ENCODE measurements at places on chromosomes 5 and 9. TPM values are rescaled to one million over a fixed set of nuclear protein-coding genes. Genes with fewer than 3 reads are reported as not detected.

Gene CCNO
- total RNA-seq = not detected

Gene ADAMTS12
- not detected for total RNA-seq

Gene LIX1
- not detected for total RNA-seq

Gene PDE6A
- not detected for total RNA-seq

Gene RELL2
- 24.8 TPM for total RNA-seq

Gene CSF2
- total RNA-seq = 393 TPM

Gene GFPT2
- total RNA-seq = 1.9 TPM

Gene NUTM2G
- not detected for total RNA-seq

Gene HMCN2
- total RNA-seq = not detected

Gene TMCO6
- total RNA-seq = 23.9 TPM

Gene PAIP1
- 57.2 TPM for total RNA-seq

Gene TRAPPC13
- 25.2 TPM for total RNA-seq

Gene GARNL3
- 3.5 TPM for total RNA-seq

DNA sequence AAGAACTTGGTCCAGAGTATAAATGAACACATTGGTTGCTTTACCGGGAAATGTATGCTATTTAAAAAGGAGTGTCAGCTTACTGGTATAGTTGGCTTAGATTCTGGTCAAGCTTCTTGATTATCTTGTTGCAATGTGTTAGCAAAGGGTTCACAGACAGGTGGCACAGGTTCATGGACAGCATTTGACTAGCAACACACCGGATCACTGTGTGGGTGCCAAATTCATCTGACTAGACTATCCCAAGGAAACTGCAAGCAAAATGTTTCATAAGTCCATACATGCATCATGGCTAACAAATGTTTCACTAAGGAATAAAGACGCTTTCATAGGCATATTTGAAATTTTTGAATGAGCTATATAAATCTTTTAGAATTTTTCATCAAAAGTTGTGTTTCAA is 274.1 kb downstream of the PLK2 start:
- DNase-seq = no peak

DNA sequence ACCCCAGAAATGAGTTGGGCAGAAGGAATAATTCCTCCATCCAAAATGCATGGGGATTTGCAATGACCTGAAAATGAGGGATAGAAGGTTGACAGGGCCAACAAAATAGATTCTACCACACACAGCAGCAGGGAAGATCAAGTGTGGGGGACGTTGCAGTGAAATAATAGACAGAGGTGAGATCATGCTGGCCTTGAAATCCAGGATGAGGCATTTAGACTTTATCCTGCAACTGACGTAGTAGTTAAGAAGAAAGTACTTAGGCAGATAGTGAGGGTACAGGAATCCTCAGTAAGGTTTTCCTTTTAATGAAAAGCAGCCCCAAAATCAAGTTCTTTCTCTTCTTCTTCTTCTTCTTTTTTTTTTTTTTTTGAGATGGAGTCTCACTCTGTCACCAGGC is 31.6 kb upstream of the TGFBR1 start:
- DNase-seq = no peak

DNA sequence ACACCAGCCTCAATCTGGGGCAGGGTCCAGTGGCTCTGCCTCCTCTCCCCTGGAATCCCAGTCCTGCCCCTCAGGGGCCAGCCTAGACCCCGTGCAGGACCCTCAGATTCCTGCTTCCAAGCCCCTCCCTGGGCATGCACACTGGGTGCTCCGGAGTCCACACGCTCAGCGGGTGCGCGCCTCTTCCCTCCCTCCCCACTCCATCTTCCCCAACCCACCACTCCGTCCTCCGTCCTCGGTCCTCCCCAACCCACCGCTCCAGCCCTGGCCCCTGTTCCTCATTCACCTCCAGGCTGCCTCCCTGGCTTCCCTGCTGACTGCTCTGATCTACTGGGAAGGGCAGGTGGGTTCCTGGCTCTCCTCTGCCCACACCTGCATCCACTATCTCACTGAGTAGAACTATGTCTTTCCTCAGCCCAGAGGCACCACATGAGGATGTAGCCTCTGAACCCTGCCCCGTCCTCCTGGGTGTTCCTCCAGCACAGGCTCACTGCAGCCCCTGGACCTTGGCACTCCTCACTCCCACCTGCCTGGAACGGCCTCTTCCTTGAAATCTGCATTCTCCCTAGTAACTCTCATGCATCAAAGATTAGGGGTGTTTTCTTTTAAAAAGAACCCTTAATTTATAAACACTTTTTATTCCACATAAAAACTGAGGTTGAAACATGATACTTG is 92.8 kb downstream of the CAMSAP1 start:
- DNase-seq = no peak

DNA sequence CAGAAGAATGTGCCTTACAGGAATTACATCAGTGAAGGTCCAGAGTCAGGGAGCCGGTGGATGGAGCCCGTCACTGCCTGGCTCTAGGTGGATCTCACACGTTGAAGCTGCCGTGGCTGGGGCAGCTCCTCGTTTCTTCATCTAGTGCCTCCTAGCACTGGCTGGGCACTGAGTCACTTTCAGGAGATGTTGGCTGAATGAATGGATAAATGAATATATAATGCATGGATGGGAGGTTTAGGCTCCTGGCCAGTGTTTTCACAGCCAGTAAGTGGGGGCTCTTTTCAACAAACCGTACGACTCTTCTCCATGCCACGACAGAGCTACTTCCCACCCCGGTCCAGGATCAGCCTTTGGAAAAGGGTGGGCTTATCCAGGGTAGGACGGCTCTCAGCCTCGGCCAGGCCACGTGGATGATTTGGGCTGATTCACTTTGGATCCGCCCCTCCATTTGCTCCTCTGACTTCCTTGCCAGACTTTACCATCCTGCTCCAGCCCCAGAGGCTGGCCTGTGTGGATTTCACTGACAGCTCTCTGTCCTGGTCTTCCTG is 1.3 kb upstream of the SH3PXD2B start:
- no peak for DNase-seq

DNA sequence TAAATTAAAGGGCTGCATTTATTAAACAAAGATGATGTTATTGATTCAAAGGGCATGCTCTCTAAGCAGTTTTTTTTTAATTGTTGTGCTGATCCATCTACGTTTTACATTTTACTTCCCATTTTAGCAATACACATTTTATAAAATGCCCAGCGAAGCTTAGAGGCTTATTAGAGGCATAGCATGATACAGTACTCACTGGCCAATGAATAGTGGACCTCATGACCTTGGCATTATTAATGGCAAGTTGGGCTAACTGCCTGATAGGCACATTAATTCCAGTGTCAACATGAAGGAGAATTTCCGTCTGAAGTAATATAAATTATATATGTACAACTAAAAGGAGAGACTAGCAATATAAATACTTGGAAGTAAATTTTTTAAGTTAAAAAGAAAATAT is 837.2 kb downstream of the EFNA5 start:
- no peak for DNase-seq

- DNase-seq = no peak
Observed at GRCh38 chr5:104429911-104430310, 867.3 kb upstream of the NUDT12 start.

DNA sequence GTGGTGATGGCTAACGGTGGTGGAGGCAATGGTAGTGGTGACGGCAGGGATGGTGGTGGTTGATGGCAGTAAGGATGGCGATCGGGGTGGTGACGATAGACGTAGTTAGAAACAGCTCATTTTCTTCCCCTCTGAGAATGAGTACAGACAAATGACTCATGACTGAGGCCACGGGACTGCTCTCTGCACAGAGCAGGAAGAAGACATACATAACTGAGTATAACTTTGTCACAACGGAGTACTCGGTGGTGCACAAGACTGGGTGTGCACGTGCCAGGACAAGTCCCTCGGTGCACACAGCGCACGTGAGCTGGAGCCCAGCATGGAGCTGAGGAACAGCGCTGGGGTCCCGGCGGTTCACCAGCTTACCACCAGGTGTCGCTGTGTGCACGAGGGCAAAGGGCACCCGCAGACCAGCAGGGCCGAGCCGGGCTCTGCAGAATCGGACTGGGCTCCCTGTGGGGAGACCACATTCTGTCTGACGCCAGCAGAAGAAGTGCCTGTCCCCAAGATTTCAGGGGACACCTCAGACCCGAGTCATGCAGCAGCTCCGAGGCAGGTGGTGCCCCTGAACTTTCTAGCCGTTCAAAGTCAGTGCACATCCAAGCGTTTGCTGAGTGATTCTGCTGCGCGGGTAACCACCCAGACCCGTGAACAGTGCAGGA is 188.6 kb downstream of the FSTL4 start:
- DNase-seq = peak; percentile 65

- no peak for DNase-seq
Observed at GRCh38 chr5:150763023-150763769, 4.4 kb upstream of the DCTN4 start.

- DNase-seq = no peak
Observed at GRCh38 chr5:127331890-127332649, 41.5 kb downstream of the MEGF10 start.

- DNase-seq = no peak
Observed at GRCh38 chr5:11504886-11505193, 399.4 kb downstream of the CTNND2 start.

- no peak for DNase-seq
Observed at GRCh38 chr5:180026320-180026719, 45.2 kb downstream of the RNF130 start.

GRCh38 chr9:132577119-132577518 is 5.3 kb upstream of the BARHL1 start:
- no peak for DNase-seq

DNA sequence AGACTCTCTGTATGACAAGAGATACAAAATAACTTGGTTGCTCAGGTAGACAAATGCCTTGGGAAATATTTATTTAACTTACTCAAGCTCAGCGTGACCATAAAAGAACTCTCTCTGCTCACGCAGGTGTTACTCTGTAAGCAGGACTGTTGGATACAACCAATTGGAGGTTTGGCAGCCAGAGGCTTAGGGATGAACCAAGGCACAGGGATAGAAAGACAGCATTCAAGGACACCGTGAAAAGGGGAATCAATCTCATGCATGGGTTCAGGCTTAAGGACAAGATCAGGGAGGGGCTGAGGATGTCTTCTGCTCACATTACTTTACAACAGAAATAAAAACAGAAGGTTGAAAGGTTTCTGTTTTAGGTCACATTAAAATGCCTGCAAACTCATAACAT is 389.0 kb upstream of the BRINP1 start:
- DNase-seq = no peak

DNA sequence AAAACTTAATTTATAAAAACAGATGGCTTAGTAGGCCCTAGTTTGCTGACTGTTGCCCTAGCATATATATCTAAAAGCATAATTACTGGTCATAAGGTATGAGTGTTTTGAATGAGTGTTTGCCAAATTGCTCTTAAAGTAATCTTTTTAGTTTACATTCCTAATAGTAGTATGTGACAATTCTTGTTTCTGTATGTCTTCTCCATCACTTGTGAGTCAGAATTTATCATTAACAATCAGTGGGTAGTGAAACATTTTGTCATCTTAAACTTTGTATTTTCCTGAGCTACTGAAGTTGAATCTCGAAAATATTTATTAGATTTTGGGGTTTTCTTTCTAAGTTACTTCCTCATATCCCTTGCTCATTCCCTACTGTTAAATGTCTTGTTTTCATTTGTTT is 49.6 kb downstream of the APC start:
- no peak for DNase-seq

- peak; percentile 47 for DNase-seq
Observed at GRCh38 chr9:113580041-113580953, 116.8 kb downstream of the RGS3 start.

DNA sequence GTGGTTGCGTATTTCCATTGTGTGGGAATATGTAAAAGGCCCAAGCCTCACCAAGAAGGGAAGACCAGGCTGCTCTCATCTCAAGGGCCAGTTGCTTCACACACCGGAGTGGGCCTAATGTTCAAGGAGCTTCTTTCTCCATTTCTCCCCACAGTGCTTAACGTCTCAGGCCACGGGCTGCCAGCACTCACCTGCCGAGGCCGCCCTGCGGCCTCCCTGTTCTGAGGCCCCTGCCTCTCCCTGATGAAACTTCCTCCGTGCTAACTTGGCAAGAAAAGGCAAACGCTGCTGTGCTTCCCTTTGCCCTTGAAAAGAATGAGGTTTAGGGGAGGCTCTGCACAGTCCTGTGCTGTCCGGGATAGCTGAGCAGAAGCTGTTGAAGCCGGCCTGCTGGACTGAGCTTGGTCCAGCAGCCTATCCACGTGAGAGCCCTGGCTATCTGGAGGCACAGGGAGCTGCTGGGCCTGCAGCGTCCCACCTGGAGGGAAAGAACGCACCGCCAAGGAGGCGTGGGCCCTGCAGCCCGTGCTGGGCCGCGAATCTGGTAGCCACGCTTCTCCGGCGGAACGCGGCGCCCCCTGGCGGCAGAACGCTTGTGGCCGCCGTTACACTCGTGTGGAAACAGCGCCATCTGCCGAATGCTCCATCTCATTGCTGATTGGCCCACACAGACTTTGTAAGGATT is 73.5 kb upstream of the PRSS3 start:
- DNase-seq = peak; percentile 77

GRCh38 chr5:168800701-168801100 is 221.5 kb upstream of the PANK3 start:
- no peak for DNase-seq

- DNase-seq = no peak
Observed at GRCh38 chr9:4967523-4967922, 17.5 kb upstream of the JAK2 start.

DNA sequence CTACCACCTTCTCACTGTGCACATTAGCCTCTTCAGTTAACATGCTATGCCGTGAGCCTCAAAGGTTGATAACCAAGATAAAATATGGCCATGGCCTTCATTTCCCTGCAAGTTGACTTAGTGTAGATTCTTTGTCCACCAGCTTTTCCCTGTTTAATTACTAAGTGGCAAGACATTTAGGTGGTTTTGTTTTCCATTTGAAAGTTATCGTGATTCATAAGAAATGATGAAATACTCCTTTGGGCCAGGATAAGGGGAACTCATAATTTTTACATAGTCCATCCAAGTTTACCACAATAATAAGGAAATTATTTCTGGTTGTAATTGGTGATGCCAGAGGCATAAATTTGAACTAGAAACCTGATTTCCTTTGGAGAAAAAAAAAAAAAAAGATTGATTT is 609.6 kb downstream of the TAF11L14 start:
- no peak for DNase-seq

DNA sequence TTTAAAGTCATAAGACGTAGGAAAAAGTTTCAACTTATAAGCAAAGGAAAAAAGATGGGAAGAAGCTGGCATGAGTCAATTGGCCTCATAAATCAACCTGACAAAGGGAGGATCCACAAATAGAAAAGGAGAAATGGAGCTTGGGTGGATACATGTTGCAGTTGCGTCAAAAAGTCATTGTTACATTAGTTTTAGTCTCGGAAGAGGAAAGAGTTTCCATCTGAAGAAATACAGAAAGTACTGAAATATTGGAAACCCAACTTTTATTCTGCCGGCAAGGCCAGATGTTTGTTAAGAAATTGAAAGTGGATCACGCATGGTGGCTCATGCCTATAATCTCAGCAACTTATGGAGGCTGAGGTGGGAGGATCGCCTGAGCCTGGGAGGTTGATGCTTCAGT is 11.3 kb upstream of the TIMD4 start:
- DNase-seq = no peak
